ENCODE measurements at places on chromosomes 6 and 20.

GRCh38 chr6:145727817-145728388 lies 7.4 kb downstream of the EPM2A start:
- DNase-seq = no peak

GRCh38 chr6:143414769-143415168 lies 35.7 kb downstream of the ADAT2 start:
- no peak for DNase-seq

- no peak for DNase-seq
Observed at GRCh38 chr20:63151554-63152321, 64.2 kb downstream of the YTHDF1 start.

- DNase-seq = no peak
Observed at GRCh38 chr6:155382338-155382685, 68.0 kb upstream of the TFB1M start.

DNA sequence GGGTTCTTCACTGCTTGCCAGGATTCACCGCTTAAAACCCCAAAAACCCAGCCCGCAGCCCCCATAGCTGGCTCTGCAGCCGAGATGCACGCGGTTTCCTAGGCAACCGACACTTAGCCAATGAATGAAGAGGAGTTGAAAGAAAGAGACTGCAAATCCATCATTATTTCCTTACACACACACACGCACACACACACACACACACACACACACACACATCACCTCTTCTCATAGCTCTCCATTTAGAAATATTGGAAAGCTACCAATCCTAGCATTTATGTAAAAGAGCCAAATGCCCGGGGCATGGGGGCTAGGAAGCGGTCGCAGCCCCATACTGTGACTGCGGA lies 3.4 kb upstream of the TUBB2B start:
- no peak for DNase-seq

GRCh38 chr6:40733290-40733689 lies 146.1 kb upstream of the LRFN2 start:
- DNase-seq = no peak

DNA sequence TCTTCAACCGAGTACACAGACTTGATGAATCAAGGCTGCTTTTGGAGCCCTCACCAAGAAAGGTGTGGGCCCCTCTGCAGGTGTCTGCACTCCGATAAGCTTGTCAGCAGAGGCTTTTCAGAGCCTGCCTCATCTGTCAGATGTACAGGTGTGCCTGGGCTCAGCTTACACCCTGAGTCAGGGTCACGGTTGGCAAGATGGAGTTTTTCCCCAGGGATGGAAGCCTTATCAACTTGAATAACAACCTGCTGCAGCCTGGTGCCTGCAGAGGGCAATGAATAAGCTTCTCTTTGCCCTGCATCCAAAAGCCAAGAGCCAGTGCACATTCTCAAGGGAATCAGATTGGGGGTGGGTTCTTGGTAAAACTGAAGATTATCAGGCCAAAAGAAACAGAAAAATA lies 427.1 kb downstream of the CD83 start:
- no peak for DNase-seq

GRCh38 chr6:35083507-35083906 lies 57.6 kb downstream of the TCP11 start:
- no peak for DNase-seq

DNA sequence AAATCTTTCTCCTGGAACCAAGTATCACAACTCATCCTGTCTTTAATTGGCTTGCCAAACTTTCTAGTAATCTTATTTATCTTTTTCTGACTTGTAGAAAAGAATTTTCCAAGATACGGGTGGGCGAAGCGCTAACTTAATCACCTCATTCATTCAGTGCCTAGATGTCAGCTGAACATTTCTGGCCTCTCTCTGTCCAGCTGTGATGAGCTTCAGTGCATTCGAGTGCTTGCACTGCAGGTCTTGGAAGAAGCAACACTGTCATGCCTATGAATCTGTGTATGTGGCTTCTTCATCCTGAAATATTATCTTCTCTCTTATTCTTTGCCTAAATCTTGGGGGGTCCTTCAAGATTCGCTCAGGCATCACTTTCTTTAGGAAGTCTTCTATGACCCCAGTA lies 16.3 kb upstream of the ENPP1 start:
- no peak for DNase-seq

DNA sequence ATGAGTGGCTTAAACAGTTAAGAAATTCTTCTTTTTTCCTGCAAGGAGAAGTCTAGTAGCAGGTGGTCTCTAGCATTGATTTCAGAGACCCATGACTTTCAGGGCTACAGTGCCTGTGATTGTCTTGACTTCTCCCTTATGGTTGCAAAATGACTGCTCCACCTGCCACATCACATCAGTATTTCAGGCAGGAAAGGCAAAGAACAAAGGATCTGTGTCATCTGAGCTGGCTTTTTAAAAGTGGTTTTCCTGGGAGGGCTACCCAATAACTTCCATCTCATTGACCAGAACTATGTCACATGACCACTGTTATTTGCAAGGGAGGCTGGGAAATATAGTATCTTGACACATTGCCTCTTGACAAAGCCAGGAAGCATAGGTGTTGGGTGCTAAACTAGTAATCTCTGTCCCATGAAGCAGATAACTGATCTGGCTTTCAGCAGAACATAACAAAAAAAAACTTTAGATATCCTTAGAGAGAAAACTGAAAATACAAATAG lies 226.2 kb downstream of the DHX35 start:
- DNase-seq = no peak

DNA sequence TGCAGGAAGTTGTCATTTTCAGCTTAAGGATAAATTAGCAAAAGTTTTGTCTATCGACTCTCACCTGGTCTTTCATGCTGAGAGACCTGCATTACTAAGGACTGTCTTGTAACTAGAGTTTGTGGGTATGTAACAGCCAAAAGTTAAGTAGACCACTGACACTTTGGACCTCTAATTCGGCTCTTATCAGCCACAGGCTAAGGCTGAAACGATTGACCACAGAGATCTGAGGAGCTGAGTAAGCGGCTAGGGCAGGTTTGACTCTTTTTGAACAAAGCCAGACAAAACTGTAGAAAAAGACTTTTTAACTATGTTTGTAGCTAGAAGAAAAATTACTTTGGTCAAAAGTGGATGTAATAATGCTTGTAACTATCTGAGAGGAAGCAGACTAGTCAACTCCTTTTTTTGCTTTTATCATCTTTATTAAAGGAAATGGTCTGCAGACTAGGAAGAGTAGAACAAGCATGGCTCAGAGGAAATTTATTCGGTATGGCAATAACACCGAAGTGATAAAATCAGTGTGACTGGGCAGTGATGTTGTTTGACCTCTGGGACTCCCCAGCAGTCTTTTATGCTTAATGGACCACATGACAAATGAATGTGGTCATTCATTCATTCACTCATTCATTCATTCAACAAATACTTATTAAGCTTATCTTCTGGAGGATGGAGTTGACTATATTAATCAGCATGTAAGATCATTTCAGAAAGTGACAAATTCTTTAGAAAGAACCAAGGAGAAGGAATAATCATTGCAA lies 725.0 kb upstream of the HS3ST5 start:
- no peak for DNase-seq

- no peak for DNase-seq
Observed at GRCh38 chr6:7540595-7540994, 876 bp upstream of the DSP start.

- DNase-seq = no peak
Observed at GRCh38 chr6:136991646-136992045, 53.1 kb downstream of the IL20RA start.

- no peak for DNase-seq
Observed at GRCh38 chr6:46815130-46815529, 21.9 kb downstream of the MEP1A start.

DNA sequence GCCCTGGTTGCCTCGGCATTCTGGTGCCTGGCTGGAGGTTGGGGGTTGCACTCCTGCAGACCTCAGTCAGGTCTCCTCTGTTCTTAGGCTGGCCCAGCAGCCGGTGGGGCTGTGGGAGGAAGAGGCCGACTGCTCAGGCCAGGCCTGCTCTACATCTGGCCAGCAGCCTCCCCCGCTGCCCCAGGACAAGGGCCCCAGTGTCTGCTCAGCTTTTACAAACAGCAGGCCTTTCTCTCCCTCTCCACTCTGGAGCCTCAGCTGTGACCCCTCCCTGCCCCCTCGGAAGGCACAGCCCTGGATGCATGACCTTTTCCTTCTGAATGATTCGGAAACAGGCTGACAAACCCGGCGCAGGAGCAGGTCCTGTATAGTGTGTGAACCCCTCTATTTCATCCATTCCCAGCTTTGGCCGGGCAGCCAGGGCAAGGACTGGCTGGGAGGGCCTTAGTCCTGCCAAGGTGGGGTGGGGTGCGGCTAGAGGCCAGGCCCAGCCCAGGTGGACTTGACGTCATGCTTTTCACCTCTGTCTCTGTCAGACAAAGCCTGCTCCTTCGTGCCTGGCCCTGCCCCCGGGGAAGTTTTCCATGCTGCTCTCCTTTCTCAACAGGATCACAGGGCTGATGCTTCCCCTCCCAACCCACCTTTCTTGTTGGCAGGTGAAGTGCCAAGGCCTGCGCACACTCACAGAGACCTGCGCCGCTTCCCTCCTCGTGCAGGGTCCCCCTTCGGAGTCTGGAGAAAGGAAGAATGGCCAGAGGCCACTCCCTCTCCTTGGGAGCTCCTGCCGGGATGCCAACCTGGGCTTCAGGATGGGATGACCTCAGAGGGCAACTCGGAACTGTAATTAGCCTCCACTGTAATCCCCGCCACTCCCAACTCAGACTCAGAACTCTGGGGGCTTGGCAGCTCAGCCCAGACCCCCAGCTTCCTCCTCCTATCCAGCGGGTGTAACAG lies 10.1 kb upstream of the ITPR3 start:
- no peak for DNase-seq

- no peak for DNase-seq
Observed at GRCh38 chr6:81938014-81938856, 185.8 kb upstream of the TENT5A start.

DNA sequence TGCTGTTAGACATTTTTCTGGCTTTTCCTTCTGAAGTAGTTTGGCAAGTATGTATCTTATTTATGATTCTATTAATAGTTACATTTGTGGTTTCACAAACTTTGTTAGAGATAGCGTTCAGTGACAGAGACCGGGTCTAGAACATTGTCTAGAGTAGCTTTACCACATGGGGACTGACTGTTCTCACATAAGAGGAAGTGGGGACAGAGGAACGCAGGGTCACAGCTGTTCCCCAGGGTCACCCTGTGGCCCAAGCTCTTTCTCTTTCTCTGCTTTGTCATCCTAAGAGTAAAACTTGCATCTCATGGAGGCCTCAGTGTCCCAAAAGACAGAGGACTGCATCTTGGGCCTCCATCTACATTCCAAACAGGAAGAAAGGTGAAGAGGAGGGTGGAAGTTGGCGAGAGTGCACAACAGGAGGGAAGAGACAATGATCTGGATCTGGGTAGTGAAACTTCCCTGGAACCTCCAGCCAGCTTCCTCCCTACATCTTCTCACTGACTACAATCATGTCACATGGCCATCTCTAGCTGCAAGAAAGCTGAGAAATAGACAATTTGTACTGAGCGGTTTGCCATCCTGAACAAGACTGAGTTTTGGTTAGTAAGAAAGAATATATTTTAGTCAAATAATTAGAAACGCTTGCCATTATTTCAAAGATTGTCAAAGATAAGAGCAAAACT lies 645.8 kb upstream of the ARID1B start:
- DNase-seq = no peak

- DNase-seq = no peak
Observed at GRCh38 chr6:44367681-44368080, 19.8 kb upstream of the CDC5L start.

DNA sequence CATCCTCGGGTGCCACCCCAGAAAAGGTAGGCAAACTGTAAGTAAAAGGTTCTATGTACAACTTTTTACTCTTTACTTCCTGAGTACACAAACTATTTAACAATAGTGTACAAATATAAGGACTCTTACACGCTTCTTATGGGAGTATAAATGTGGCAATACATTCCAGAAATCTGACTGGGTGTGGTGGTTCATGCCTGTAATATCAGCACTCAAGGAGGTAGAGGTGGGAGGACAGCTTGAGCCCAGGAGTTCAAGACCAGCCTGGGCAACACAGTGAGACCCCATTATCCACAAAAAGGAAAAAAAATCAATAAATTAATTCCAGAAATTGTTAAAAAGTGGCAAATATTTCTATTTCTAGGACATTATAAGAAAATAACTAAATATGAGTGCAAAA lies 48.9 kb downstream of the PIGU start:
- DNase-seq = no peak

GRCh38 chr6:12343440-12344162 lies 53.4 kb downstream of the EDN1 start:
- DNase-seq = no peak

DNA sequence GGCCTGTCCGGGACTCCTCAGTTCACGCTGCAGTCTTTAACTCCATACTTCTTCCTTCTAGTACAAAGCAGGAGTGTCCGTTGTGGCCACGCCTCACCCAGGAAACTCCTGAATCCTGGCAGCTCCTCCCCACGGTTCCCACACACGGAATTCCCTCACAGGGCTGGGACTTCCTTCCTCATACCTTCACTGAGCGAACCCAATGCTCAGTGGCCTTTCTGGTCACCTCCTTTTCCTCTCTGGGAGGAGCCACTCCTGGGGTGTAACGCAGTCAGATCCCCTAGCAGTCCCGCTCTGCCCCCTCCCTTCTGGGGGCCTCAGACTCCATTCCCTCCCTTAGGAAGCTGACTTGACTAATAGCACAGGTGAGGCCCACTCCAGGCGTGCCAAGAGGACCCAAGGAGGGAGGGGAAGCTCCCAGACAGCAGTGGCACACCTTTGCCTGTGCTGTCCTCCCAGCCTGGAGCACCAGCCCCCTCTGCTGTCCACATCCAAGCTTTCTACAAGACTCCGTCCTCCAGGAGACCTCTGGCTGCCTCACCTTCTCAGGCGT lies at the start of gene SLC52A3:
Gene SLC52A3 (minus strand): TSS at position 75 of the 553 bp plus-strand sequence. CDS start 2,726 bp downstream, outside the sequence.
- no peak for DNase-seq

DNA sequence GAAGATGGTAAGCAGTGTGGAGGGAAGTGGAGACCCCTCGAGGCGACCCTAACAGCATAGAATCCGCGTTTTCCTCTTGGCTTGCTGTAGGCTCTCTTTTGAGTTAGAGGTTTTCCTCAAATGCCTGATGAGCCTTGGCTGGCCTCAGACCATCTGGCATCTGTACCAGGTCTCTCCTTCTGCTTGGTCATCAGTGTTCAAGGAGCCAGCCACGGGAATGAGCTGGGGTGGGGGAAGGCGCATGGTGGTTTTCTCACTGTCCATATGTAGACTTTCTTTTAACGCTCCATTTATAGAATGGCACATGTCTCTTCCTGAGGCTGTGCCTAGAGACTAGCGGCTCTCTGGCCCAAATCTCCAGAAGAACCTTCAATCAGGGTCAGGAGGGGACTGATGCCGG lies 8.1 kb upstream of the GUCA1A start:
- no peak for DNase-seq

DNA sequence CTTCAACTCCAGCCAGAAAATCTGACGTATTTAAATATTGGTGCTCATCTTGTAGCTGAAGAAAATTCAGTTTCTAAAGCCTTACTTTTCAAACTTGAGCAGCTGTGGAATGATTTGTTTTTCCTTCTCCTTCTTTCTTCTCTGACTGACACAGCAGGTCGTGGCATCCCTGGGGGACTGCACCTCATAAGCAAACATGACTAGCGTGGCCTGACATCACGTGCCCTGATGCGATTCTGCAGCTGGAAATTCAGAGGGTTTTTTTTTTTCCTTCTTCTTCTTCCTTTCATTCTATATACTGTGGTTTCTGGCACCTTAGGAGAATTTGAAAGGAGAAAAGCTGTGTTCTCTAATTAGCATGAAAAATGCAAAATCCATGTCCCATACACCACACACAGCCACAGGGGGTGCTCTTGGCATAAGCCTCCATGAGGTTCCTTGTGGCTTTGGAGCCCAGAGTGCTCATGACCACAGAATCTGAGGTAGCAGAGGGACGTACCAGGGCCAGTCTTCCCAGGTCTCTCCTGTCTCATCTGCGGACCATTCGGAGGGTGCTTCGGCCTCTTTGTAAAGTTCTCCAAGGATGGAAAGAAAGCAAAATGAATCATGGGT lies 258.5 kb upstream of the CDH4 start:
- no peak for DNase-seq

- no peak for DNase-seq
Observed at GRCh38 chr6:147366290-147366689, 142.2 kb upstream of the SAMD5 start.

Data from left renal cortex interstitium (tissue), 4 donors.